ENCODE measurements at places on chromosomes 13 and 19.
A peak's percentile ranks its signal among the peaks of the same experiment; 100 is the strongest.

DNA sequence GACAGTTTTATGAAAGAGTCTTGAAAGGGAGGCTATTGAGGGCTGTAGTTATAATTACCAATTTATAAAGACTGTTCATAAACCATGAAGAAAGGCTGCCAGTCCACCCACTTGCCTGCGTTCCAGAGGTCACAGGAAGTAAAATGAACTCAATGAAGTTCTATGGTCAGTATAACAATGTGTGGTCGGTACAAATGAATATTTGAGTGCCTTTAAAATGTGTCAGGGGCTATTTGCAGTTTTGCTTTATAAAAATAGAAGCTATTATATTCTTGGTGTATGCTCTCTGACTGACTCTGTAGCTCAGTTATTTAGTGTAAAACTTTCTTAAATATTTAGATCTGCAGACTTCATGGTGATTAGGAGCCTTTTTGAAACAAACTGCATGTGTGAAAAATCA lies 47.0 kb downstream of the ESD start:
- DNase-seq = no peak

DNA sequence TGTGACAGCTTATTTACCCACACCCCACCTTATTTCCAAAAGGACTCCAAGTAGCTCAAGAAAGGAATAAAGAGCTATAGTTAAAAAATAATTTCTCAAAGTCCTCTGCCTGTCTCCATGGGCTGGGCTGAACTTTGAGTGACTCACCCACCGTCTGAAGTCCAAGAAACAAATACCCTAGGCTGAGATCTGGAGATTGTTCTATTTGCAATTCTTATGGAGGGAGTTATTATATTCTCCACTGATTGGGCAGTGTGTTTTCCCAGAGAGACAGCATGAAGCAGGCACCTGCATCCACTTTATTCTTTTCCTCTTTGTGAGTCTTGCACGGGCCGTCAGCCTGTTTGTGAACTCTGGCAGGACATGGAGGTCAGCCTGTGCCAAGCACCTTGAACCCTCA lies 63.2 kb downstream of the SHISA2 start:
- no peak for DNase-seq

- no peak for DNase-seq
Observed at GRCh38 chr19:37412700-37413099, 41.8 kb downstream of the ZNF527 start.

GRCh38 chr19:57477191-57478008 lies at the start of gene ZNF772:
ZNF772 (minus strand) TSS chr19:57477566; CDS start chr19:57477309, 257 bp downstream.
- DNase-seq = peak; percentile 92

DNA sequence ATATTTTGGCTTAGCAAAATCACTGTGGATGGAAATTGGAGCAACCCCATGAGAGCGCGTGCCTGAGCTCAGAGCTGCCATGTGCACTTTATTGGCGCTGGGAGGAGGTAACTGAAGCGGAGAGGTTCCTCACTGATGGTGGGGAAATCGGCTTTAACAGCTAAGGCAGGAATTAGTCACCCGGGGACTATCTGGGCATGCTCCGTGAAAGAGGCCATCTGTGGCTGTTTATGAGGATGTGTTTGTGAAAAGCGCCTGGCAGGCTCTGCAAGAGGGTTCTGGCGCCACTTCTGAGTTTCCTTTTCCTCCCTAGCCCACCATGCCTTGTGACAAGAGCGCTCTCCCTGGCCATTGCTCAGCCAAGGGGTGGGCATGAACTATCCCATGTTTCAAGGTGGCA lies 815.6 kb downstream of the UQCRFS1 start:
- no peak for DNase-seq

GRCh38 chr13:91767651-91768050 lies 369.2 kb downstream of the GPC5 start:
- DNase-seq = no peak

DNA sequence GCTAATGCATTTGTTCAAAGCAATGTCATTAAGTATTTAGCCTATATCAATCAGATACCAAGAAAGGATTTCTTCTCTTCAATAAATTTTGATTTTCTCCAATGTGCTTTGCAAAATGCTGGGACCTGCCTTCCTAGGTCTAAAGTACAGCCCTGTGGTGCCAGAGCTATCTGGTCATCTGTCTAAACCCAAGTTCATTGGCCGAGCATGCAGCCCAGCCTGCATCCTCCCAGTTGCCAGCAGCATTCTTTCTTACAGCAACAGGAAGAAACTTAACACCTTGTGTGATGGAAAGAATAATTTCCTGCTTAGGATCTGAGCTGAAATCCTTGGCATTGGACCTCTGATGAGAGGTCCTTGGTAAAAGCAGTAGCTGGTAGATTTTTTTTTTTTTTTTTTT lies 310.0 kb downstream of the RBM26 start:
- no peak for DNase-seq

GRCh38 chr13:111177081-111177711 lies 62.1 kb downstream of the ARHGEF7 start:
- DNase-seq = no peak

- DNase-seq = no peak
Observed at GRCh38 chr19:39342647-39343305, 555 bp downstream of the SAMD4B start.

DNA sequence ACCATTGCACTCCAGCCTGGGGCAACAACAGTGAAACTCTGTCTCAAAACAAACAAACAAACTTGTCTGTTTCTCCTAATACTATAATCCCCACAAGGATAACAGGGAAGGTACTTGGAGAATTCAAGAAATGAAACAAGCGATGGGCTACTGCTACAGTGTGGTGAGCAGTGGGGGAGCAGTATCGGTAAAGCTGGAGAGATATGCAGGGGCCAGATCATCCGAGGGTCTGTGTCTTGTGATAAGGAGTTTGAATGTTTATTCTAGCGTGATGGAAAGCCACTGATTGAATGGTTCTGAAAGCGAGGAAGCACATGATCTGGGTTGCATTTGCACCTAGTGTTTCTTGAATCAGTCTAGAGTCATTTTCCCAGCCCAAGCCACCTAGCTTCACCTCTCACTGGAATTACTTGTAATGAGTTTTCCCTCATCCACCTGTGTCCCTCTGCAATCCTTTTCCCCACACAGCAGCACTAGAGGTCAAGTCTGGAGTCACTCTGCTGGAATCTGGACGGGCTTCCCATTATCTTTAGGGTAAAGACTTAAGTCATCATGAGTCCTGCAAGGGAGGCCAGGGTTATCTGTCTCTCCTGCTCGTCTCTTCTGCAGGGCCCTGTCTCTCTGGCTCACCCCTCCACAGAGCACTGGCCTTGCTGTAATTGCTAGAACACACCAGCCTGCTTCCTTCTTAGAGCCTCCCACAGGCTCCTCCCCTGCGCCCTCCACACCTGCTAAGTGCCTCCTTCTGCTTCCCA lies 162.3 kb downstream of the KLF5 start:
- no peak for DNase-seq

GRCh38 chr13:29540799-29541198 lies 54.7 kb downstream of the SLC7A1 start:
- no peak for DNase-seq

- DNase-seq = no peak
Observed at GRCh38 chr19:11506101-11506555, 489 bp upstream of the ZNF653 start.

GRCh38 chr13:77857531-77858209 lies 61.0 kb downstream of the EDNRB start:
- no peak for DNase-seq

DNA sequence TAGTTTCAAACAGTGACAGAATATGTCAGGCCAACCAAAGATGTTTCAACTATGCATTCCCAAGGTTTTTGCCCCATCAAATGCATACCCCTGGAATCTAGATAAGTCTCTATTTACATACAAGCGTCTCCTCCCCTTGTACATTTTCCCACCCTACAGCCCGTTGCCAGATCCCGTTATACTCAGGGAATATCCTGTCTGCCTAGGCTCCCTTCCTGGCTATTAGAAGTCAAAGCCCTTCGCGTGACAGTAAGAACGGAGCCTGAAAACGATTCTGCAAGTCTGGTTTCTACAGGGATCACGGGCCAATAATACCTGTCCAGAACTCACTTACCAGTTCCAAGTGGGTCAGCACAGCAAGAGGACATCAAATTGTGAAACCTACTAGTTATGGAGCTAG lies 134.8 kb downstream of the LACC1 start:
- no peak for DNase-seq

GRCh38 chr13:47904891-47905290 lies 96.2 kb downstream of the SUCLA2 start:
- no peak for DNase-seq

DNA sequence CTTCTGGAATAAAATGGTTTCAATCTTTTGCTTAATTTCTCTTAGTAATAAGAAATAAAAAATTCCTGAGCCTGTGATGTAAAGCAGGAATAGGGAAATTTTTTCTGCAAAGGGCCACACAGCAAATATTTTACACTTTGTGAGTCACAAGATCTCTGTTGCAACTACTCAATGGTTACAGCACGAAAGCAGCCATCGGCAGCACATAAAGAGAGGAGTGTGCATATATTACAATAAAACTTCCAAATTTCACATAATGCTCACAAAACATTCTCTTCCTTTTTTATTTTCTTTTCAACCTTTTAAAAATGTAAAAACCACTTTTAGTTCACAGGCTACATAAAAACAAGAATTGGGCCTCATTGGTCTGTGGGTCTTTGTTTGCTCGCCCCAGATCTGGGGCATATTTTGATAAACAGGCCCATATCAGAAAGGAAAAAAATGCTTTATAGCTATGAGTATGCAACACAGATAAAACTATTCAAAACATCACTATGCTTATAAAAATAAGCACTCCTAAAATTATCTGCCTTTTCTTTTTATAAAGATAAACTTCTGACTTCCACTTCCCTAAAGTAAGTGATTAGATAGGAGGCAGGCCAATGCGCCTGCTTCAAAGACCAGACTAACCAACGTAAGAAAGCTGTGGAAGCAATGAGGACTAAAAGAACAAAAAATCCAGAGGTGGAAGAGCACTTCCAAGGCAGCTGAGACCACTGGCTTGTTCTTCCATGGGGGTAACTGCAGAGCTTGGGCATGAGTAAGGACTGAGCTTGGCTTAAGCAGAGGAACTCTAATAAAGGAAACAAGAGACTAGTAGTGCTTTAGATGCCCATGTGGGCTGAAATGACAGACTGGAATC lies 26.5 kb downstream of the MYCBP2 start:
- DNase-seq = peak; percentile 80

DNA sequence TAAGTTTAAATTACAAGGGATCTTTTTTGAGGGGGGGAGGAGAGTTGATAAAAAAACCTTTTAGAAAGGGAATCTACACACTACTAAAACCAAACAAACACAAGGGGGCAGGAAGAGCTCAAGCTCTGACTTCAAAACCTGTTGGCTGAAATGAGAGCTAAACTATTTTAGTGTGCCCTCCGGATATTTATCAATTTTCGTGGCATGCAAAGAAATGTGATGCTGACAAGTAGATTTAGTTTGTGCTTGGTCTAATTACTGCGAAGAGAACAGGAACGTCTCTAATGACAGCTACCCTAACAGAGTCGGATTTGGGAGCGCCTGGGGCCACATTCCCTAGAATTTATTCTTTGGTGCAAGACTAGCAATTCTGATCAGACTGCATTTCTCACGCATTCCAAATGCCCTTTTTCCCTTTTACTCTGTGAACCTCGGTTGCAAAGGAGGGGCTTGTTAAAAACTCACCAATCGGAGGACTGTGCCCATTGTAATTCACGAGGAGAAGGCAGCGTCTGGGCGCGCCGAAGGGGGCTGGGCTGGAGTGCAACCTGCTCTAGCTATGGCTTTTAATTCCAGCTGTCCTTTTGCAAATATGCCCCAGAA lies 802 bp upstream of the FREM2 start:
- no peak for DNase-seq

DNA sequence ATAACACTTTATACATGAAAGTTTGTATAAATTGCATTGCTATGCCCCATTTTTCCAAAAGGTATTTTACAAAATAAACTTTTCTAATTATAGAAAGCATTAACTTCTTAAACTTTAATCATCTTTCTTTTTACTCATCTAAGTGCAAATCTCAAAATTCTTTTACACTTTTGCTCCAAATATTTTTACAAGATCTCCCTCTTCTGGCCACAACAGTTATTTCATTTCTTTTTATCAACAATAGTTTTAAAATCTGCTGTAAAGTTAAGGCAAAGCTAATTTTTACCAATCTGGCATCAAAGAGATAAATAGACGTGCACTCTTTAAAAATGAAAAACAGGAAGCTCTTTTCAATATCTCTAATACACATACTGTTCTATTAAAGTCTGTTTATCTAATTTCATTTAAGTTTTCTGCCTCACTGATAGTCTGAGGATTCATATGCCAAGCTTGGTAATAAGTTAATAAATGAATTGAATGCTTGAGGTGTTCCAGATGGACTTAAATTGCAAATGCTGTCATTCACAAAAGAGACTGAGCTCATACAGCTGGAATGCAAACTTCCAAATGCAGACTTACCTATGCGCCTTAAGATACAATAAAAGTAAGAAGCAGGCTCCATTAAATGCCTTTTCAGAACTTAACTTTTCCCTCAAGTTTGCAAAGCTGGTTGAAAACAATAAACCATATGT lies 583.0 kb upstream of the ATXN8OS start:
- no peak for DNase-seq

DNA sequence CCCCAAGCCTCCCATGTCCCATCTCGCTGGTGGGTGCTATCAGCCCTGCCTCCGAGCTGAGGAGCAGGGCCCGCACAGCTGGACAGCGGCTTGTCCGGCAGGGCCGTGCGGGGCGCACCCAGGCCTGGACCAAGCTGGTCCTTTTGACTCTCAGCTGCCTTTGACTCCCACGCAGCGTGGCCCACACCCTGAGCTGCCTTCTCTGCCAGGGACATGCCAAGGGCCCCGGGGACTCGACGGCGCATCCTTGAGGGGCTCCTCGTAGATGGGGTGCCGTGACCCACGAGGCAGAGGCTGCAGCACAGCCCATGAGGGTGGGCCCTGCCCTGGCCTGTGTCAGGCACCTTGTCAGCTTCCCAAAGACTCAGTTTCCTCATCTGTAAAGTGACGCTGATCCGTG lies 38.8 kb upstream of the F7 start:
- DNase-seq = no peak

DNA sequence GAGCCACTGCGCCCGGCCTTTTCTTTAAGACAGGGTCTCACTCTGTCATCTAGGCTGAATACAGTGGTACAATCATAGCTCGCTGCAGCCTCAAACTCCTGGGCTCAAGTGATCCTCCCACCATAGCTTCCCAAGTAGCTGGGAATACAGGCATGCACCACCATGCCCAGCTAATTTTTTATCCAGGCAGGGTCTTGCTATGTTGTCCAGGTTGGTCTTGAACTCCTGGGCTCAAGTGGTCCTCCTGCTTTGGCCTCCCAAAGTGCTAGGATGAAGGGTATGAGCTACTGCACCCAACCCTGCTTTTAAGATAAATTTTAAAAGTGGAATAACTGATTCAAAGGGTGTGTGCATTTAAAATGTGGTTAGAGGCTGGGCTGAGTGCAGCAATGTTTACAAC lies 14.1 kb downstream of the NOSIP start:
- DNase-seq = no peak

- DNase-seq = no peak
Observed at GRCh38 chr19:51317968-51318367, 6.5 kb downstream of the IGLON5 start.

GRCh38 chr13:21674490-21675009 lies 3.7 kb downstream of the FGF9 start:
- no peak for DNase-seq

Data from inflammatory macrophage treated with lipopolysaccharide for 4 hours (primary cell).